Stimulated activated CD8-positive, alpha-beta memory T cell treated with anti-CD3 and anti-CD28 coated beads, Interleukin-4, amount 100 ng/mL, for 1 hour (primary cell): ENCODE measurements at places on chromosomes 7 and 10.
A peak's percentile ranks its signal among the peaks of the same experiment; 100 is the strongest.

DNA sequence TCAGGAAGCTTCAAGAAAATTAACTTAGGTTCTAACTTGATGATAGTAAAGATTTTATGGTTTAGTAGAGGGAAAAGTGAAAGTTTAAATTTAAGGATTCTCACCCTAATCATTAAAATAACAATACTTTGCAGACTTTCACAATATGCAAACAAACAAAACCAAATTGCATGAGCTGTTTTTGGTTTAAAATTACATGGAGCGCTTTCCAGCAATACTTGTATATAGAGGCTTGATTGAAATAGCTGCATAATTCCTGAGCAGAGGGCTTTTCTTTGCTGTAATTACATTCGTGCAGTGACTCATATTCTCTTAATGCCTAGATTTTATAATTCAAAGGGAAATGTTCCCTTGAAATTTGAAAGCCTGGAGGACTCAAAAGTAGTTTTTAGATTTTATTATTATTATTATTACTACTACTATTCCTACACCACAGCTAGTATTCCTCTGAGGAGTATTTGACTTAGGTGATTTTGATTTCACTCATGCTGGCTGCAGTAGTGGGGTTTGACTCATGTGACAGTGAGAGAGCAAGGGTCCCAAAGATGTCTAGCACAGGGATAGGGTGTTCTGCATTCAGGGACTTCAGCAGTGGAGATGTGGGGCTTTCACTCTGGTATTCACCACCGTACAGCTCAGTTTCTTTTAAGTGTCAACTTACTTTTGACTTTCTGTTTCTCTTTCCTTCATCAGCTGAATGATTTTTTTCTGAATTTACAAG, 138.1 kb downstream of the ADAM22 start:
- no peak for DNase-seq

- DNase-seq = peak; percentile 9
Observed at GRCh38 chr7:14691597-14692203, 210.9 kb downstream of the DGKB start.

DNA sequence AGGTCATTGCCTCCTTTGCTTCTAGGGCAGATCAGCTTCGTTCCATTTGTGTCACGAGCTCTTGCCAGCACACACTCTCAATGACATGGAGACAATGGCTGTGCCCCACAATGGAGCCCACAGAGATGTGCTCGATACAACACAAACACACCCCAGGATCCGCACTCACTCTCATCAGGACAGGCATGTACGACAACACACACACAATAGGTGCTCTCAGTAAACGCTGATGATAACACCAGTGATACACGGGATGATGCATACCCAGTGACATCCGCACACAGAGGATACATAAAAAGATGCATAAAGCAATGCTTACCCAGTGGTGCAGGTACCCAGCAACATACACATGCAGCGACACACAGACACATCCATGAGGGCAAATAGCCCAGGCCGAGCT, 61.2 kb upstream of the LBX1 start:
- DNase-seq = no peak

DNA sequence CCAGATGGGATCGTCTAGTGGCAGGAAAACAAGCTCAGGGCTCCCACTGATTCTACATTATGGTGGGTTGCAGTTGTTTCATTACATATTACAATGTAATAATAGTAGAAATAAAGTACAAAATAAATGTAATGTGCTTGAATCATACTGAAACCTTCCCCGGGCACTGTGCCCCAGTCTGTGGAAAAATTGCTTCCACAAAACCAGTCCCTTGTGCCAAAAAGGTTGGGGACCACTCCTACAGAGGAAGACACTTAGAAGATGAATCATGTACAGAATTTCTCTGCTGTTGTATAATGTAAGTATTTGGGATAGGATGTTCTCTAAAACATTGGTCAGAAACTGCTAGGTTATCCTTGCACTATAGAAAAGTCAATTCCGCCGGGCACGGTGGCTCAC, 11.3 kb upstream of the PHYH start:
- no peak for DNase-seq

GRCh38 chr10:4672201-4672600, 153.8 kb upstream of the AKR1E2 start:
- DNase-seq = no peak

- DNase-seq = no peak
Observed at GRCh38 chr10:64060389-64060788, 539.2 kb downstream of the REEP3 start.

GRCh38 chr10:112539340-112539739, 92.3 kb downstream of the VTI1A start:
- no peak for DNase-seq

- DNase-seq = no peak
Observed at GRCh38 chr10:77409697-77410471, 227.7 kb downstream of the KCNMA1 start.

GRCh38 chr7:87451187-87451586, 24.3 kb downstream of the ABCB4 start:
- DNase-seq = no peak

GRCh38 chr7:139679731-139680594, 97.8 kb downstream of the HIPK2 start:
- DNase-seq = no peak

DNA sequence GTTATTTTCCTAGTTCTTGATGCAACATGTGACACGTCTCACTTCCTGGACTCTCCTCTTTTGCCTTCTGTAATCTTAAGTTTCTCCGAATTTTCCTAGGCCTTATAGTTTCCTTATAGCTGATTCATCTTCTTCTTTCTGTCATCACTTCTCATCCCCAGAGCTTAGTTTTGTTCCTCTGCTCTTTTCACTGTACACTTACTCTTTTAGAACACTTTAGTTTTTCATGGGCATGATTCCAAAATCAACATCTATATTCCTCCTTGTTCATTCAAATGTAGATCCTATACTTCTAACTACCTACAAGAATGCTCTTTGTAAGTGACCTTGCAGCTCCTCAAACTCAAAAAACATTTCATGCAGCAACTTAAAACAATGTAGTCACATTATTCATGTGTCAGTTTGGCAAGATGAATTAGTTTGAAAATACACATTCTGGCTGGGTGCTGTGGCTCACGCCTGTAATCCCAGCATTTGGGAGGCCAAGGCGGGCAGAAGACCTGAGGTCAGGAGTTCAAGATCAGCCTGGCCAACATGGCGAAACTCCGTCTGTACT, 13.1 kb upstream of the SLC26A3 start:
- DNase-seq = no peak

DNA sequence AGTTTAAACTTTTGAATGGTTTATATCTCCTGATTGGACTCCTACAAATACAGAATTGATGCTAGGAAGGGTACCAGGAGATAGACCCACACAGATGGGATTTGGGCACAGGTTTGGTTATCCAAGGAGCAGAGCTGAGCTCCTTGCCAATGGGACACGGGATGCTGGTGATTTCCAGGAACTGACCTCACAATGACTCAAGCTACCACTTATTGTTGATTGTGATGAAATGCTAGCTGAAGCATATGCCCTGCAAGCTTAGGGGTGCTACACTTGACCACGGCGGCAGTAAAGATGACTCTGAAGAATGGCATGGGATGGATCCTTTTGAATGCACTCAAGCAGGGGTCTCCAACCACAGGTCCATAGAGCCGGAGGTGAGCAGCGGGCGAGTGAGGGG, 45.5 kb upstream of the VKORC1L1 start:
- DNase-seq = no peak

DNA sequence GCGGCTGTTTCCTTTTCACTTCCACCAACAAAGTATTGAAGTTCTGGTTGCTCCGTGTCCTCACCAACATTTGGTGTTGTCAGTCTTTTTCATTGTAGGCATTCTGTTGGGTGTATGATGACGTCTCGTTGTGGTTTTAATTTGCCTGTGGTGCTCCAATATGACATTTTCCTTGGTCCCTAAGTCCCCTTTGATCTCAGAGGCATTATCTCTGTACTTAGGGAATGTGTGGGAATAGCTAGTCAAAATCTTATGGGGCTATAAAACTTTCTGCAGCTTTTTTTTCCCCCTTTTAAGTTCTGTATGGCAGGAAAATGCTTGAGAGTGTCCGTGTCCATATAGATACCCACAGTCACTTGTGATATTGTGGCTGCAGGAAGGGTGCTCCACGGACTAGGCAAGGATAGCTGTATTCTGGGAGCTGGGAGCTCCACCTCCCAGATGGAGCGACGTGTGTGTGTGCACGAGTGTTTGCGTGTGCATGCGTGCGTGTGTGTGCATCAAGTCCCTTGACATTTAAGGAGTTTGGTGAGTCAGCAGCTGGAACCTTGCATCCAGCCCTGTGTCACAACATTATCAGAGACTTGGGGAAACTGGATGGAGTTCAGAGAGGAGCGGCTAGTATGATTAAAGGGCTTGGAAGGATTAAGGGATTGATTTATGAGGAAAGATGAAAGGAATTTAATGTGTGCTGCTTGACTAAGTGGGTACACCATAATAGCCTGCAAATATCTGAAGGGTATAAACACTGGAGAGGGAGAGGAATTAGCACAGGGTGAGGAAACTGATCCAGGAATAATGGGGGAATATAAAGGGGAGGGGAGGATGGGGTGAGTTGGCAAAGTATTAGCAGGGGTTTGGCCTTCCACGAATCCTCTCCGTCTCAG, 66.8 kb downstream of the LRMDA start:
- DNase-seq = no peak

- no peak for DNase-seq
Observed at GRCh38 chr10:113604572-113604971, 51.7 kb downstream of the HABP2 start.

DNA sequence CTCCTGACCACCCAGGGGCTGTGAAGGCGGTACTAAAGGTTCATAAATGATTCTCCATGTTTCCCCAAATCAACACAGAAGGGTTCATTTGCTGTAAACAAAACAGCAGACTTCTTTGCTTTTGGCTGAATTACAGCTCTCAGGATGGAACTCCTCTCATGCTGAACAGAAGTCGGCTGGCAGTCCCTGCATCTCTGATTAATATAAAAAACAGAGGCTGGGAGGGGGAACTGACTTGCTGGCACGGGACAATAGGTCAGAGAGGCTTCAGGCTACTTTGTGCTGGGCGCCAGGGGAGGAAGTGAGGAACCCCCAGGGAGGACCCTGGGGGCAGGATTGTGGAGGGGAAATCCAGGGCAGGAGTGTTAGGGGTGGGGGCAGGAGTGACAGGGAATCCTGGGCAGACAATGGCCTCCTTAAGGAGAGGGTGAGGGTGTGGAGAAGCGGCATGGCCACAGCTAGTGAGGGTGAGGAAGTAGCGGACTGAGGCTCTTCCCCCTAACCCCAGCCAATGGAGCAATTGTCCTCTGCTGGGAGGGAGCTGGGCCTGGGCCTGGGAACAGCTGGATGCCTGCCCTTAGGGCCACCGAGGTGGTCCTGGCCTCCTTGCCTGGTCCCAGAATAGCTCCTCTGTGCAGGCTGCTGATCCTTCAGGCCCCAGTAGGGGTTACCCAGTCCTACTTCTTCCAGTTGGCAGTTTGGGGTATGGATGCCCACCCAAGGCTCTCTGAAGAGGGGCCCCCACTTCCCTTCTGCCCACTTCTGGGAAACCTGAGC, 9.2 kb upstream of the SFRP5 start:
- DNase-seq = no peak

GRCh38 chr10:21202776-21203462, 305.8 kb upstream of the NEBL start:
- DNase-seq = no peak

GRCh38 chr7:36900988-36901710, 176.9 kb upstream of the AOAH start:
- no peak for DNase-seq

- no peak for DNase-seq
Observed at GRCh38 chr10:24716295-24716694, 7.4 kb downstream of the ARHGAP21 start.

DNA sequence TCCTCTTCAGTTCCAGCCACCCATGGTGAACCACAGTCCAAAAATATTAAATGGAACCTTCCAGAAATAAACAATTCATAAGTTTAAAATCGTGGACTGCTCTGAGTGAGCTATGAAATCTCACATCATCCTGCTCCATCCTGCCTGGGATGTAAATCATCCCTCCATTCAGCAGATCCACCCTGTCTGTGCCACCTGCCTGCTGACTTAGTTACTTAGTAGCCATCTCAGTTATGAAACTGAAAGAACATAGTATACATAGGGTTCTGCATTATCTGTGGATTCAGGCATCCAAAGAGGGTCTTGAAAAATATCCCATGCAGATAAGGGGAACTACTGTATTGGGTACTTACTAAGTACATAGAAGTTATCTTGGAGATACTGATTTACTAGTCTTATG, 89.0 kb downstream of the ST8SIA6 start:
- no peak for DNase-seq

DNA sequence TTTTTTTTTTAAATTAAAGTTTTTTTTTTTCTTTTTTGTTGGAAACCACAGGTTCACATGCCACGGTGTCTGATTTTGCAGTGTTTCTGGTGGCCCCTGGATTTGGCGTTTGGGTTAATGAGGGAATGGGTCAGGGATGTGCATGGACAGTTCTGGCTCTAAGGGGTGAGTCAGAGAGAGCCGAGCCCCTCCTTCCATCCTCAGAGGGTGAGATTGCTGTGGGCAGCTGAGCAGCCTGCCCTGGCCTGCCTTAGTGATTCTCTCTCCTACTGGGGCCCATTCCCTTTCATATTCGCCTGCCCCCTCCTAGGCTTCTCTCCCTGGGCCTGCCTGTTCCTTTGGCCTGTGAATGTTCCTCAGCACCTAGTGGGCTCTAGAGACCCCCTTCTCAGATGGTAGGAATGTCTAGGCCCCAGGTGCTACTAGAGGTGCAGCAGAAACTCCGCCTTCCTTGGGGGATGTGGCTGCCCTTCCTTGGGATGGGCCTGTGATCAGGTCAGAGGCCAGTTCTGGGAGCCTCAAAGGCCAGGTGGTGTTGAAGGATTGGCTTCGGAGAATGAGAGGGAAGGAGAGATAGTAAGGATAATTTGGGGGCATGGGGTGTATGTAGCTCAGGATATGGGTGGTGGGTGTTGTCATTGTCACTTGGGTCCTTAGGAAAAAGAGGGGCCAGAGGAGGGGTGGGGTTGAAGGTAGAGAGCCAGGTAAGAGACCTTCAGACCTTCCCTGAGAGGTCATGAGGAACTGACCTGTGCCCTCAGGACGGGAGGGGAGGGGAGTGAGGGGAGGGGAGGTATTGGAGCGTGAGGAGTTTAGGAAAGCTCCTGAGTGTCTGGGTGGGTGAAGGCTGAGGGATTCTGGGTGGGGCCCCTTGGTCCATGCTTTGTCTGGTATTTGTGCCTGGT, 19.8 kb downstream of the TSPAN14 start:
- no peak for DNase-seq

DNA sequence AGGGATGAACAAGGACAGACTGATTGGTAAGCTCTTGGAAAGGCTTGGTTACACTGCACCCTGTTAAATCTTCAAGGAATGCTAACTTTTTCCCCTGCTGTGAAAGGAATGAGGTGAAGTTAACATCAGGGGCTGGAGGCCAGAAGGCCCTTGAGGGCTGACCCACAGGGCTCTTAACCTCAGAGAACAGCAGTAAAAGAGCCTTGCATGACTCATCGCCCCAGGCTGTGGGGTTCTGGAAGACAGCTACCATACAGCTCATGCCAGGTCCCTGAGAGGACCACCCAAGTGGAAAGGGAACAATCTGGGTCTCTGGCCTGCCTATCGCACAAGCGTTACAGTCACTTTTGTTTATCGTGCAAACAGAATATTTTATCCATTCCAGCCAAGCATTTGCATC, 54.4 kb downstream of the CYP2C9 start:
- DNase-seq = no peak
